ENCODE measurements at places on chromosomes 7 and 10.

GRCh38 chr7:34168013-34168412 is 262.7 kb downstream of the BMPER start:
- no peak for DNase-seq

DNA sequence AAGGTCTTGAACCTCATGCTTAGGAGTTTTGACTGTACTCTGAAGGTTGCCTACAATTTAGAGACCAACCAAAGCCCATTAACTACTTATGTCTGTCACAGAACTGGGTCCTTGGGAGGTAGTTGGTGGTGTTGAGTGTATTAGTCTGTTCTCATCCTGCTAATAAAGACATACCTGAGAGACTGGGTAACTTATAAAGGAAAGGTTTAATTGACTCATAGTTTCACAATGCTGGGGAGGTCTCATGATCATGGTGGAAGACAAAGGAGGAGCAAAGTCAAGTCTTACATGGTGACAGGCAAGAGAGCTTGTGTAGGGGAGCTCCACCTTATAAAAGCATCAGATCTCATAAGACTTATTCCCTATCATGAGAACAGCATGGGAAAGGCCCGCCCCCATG is 319.6 kb upstream of the ZMIZ1 start:
- no peak for DNase-seq

DNA sequence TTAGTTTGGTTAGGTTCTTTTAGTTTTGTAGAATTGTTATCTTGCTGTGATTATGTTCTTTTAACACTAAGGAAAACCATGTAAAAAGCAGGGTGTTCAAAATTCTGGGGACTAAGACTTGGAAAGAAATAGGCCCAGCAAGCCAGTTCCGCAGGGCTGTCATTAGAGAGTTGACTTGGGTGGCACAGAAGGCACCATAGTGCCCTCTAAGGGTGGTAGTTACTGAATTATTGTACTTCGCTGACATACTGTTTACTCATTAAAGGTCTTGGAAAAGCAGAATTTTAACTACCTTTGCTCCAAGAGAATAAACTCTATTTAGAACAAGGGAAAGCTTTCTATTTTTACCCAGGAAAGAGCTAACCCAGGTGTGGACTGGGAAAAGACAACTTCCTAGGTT is 86.5 kb downstream of the OTUD1 start:
- no peak for DNase-seq

DNA sequence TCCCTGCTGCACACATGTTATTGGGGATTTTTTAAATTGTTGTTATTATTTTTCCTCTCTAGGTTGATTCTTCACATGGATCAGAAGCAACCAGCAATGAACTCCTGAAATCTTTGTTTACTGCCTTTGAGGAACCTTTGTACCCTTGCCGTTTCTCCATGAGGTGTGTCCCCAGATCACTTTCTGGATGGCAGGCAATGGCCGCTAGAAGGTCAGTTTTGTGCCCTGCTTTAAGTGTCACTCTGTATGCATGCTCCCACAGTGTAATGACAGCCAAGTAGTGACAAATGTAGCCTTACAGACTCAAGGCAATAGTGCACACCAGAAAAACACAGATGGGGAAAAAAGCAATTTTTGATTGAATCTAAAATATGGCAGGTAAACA is 47.7 kb upstream of the NRP1 start:
- DNase-seq: no peak

- DNase-seq: peak; percentile 26
These were observed 541 bp upstream of the PFKFB3 start for GRCh38 chr10:6202098-6202683.

DNA sequence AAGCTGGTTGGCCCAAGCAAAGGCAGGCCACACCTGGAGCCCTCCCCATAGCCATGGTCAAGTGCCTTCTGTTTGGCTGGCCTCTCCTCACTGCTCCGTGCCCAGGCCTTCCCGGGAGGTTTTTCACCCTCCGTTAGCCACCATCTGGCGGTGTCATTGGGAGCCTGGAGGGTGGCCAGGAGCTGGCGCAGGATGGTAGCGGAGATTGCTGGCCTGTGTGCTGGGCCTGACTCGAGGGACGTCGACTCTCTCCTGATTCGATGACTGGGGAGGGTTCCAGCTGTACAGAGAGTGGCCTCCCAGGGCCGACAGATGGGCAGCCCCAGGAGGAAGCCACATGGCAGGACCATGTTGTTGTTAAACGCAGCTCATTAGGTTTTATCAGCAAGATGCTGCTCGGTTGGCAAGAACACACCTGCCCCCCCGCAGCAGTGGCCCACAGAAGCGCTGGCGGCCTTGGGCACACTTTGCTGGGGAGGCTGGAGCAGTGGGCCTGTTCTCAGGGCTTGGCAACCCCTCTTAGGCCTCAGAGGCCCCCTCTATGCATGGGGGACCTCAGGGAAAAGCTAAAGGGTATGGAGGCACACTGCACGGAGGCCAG is 64.0 kb upstream of the CACUL1 start:
- no peak for DNase-seq

- peak; percentile 1 for DNase-seq
These were observed 554.8 kb downstream of the SORCS1 start for GRCh38 chr10:106609470-106610266.

DNA sequence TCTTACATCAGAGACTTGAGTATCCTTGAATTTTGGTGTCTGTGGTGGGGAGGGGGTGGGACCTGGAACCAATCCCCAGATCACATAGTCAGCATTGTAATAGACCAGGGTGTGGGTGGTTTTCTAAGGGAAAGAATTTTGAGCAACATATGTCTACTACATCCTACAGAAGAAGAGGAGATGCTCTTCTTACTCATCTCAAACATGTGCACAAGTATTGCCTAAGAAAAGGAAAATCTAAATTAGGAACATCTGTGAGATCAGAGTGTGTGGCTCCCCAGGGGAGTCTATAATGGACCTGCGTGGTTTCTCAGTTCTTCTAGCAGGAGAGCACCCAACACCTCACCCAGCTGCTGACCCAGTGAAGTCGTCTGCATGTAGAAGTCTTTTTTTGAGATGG is 148.8 kb downstream of the CCDC3 start:
- no peak for DNase-seq

DNA sequence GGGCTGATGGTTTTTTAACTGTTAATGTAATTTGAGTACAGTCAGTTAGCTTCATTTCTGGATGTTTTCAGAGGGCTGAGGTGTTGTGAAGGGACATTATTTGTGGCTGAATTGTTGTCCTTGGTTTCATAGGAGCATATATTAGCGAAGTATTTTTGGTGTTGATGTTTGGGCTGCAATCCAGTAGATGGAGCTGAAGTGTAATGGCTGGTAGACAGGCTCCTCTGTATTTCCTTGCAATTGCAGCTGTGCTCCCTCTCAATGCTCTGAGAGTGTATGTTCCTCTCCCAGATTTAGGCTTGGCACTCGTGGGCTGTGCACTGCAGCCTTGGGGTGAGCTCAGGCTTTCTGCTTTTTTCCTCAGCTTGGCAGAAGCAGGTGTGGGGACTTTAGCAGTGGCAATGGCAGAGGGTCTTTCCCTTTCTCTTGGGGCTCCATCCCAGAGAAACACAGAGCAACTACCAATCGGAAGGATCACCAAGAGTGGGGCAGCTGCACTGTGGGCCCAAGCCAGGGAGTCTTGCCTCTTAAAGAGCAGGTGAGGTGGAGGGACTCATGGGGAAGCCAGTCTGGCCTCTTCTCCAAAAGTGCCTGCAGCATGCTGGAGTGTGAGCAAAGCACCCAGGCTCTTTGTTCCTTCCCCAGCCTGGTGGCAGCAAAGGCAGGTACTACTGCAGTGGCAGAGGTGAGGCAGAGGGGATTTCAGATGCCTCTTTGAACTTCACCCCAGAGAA is 544.4 kb downstream of the SH2D4B start:
- no peak for DNase-seq

DNA sequence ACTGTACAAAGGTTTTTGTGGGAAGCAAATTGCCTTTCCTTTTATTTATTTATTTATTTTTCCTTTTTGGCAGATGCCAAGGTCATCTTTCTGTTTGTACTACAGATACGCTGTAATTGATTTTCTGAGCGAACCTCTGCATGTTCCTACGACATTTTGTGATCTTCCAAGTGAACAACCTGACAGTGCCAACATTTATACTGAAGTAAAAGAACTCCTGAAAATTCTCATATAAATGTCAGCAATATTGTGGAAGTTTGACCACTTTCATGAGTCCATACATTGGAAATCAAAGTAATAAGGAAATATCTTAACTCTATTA is 86.8 kb upstream of the EEPD1 start:
- DNase-seq: no peak

GRCh38 chr10:121501796-121502195 is 96.4 kb downstream of the FGFR2 start:
- no peak for DNase-seq

GRCh38 chr10:1659221-1659791 is 78.0 kb downstream of the ADARB2 start:
- no peak for DNase-seq

DNA sequence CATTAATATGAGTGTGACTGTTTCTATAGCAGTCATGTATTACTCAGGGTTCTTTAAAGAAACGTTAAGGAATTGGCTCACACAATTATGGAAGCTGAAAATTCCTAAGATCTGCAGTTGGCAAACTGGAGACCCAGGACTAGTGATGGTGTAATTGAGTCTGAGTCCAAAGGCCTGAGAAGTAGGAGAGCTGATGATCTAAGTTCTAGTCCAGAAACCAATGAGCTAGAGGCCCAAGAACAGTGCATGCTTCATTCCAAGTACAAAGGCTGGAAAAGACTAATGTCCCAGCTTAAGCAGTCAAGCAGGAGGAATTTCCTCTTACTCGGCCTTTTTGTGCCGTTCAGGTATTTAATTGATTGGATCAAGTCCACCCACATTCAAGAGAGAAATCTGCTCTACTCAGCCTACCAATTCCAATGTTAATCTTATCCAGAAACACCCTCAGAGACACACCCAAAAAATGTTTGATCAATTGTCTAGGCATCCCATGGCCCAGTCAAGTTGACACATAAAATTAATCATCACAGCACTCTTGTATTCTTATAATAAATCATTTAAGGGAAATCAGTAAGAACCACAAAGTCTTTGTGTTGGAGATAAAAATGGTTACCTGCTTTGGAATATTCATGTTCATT is 312.1 kb downstream of the PRKG1 start:
- no peak for DNase-seq

DNA sequence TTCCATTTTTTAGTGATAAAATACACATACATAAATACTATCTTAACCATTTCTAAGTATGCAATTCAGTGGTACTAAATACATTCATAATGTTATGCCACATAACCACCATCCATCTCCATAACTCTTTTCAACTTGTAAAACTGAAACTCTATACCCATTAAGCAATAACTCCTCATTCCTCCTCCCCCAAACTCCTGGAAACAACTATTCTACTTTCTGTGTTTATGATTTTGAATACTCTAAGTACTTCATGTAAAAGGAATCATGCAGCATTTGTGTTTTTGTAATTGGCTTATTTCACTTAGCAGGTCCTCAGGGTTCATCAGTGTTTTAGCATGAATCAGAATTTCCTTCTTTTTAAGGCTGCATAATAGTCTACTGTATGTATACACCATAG is 131.8 kb downstream of the TES start:
- no peak for DNase-seq

- no peak for DNase-seq
These were observed 101.9 kb downstream of the COL28A1 start for GRCh38 chr7:7433811-7434210.

- no peak for DNase-seq
These were observed 162.0 kb downstream of the DGKI start for GRCh38 chr7:137684776-137685175.

DNA sequence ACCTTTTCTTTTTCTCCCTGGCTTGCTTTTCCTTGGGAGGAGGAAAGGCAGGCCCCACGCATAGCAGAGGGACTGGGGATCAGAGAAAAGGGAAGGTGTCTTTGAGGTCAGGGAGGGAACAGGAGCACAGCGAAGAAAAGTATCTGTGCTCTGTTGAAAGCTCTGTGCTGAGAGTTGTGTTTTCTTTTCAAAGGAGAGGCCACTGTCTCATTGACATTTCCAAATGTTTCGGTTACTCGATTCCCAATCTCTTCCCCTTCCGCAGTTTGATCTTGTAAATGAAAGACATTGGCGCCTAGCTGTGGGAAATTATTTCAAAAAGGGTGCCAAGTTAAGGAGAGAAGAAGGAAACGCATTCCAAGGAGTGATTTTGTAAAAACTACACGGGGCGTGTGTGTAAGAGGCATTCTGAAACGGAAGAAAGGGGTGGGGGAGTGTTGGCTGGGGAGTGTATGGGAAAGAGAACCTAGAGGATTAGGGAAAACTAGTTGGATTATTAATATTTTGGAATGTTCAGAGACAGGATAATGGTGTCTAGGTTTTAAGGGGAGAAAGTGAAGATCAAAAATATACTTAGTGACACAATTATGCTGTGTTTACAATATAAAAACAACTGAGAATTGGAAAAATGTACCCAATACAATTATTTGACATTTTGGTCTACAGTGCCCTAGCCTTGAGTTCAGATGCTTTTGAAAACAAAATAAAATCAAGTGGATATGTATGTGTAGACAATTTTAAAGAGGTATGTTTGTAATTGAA is 708 bp downstream of the KLHDC10 start:
- no peak for DNase-seq

DNA sequence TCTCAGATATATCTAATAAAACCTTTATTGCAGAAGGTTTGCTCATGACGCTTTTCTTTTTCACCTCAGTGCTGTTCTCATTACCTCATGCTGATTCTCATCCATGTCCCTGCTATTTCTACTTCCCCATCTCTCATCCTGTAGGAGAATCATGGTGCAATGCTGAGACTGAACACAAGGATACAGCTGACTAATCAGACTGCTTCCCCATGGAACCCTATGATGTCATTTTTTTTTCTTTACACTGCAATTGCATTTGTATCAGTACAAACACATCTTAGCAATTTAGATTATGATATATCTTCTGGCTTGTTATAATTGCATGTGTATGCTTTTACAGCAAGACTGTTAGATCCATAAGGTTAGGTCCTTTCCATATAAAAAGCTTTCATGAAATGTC is 93.7 kb downstream of the SEMA3A start:
- peak; percentile 7 for DNase-seq

DNA sequence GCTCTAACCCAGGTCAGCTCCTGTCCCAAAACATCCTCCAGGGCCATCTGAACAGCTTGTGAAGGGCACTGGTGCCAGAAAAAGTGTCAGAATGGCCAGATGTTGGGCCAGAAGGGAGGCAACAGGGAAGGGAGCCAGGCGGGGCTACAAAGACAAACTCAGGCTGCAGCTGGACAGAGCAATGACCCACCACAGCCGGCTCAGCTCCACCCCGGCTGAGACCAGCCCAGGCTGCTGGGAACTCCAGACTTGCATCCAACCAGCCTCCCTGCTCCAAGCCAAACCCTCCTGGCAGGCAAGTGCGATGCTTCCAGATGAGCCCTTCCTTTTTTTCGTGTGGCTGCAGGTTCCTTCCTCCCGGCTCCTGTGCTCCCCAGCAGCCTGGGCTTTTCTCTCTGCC is 466.9 kb downstream of the PTPRN2 start:
- DNase-seq: no peak

- DNase-seq: no peak
These were observed 33.3 kb downstream of the GET4 start for GRCh38 chr7:909358-910329.
